ENCODE measurements at places on chromosomes 6 and 20.
A peak's percentile ranks its signal among the peaks of the same experiment; 100 is the strongest.

GRCh38 chr6:35388030-35388429 is 45.7 kb downstream of the PPARD start:
- no peak for DNase-seq

DNA sequence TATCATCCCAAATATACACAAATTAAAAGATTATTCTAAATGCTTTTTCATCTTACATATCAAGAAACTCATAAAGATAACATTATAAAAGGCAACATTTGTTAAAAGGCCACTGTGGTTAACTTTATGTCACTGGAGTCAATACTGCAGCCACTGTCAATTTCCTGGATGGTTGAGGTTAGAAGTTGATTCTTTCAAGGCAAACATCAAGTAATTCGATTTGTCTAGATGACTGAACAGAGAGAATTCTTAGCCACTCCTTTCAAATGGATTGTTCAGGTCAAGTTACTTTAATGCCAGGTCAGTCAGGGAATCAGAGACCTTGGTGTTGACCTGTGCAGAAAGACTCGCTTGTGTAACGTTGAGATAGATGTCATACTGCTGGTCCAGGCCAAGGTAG is 44.4 kb upstream of the SIM1 start:
- DNase-seq: no peak

DNA sequence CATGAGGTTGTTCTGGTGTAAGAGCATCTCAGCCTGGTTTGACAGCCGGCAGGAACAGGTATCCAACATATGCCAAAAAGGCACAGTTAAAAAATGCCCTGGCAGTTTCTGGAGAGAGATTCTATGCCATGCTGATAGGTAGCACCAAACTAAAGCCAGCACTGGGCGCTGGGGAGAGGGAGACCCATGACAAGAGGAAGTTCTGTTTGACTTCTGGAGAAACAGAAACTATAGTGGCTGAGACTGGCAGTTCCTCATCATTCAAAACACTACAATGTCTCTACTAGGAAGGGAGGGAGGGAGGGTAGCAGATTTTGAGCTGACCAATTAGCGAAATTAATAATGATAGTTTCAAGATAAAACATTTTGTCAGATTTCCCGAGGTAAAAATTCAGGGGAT is 174.1 kb downstream of the ADAT2 start:
- no peak for DNase-seq

DNA sequence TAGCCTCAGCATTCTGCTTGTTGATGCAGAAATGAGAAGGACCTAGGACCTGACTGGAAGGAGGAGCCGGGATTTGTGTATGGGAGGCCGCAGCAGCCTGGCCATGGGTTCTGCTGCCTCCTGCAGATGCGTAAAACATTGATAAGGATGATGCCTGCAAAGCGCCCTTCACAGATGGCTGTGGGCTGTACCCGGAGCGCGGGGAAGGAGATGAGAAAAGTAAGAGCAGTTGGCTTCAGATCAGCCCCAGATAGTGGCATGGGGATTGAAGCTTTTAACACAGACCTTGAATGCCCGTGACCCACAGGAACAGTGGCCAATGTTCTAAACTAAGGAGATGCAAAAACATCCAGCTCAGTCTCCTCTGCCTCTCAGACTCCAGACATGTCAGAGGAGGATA is 136.4 kb upstream of the KCNG1 start:
- no peak for DNase-seq

- DNase-seq: no peak
These were observed 268.2 kb upstream of the POU3F2 start for GRCh38 chr6:98566126-98566525.

DNA sequence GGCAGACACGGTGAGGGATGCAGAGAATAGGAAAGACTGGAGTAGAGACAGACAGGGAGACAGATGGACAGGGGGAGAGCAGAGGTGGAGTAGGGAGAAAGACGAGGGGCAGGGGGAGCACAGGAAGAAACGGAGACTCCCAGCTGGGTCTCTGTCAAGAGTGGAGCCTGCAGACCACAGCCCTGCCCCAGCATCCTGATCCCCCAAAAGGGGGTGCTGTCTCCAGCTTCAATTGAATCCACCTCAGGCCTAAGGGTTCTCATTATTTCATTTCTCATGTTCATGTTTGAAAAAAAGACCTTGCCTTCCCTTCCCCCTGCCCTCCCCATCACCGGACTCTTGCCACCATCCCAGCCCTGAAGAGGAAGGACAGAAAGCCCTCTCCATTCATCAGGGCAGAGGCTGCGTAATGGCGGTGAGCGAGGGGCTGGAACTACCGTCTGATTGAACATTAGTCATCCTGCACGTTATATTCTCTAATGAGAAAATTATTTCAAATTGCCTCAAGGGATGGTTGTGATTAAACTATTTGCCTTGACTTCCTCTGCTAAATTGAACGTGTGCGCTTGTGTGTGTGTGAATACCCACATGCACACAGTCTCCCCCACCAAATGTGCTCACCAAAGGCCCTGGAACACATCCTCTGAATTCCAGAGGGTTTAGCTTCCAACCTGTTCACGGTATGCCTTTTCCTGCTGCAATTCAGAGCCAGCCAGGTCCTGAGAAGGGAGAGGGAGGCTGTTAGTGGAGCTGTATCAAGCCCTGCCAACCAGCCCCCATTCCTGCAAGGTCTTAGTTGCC is 98.3 kb downstream of the CDC5L start:
- no peak for DNase-seq

DNA sequence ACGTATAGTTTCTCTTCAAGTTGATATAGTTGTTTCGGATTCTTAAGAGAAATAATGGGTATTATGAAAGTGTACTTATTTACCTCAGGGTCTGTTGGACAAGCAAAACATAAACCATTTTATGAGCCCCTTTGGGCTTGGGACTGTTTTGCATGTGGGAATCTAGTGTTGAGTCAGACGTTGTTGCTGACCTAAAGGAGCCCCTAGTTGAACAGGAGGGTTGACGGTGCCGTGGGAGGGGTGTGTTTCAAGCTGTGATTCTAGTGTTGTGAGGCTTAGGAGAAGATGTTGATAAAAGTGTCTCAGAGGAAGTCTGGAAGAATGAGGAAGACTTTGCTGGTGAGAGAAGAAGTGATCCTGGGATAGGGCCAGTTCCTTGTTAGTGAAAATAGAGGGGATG is 140.0 kb downstream of the ARID1B start:
- DNase-seq: no peak

GRCh38 chr20:19937218-19937617 is 79.9 kb upstream of the NAA20 start:
- DNase-seq: peak; percentile 2

GRCh38 chr20:5569021-5569420 is 181.2 kb upstream of the SHLD1 start:
- DNase-seq: no peak

- DNase-seq: no peak
These were observed 19.5 kb upstream of the TAF8 start for GRCh38 chr6:42030585-42031506.

DNA sequence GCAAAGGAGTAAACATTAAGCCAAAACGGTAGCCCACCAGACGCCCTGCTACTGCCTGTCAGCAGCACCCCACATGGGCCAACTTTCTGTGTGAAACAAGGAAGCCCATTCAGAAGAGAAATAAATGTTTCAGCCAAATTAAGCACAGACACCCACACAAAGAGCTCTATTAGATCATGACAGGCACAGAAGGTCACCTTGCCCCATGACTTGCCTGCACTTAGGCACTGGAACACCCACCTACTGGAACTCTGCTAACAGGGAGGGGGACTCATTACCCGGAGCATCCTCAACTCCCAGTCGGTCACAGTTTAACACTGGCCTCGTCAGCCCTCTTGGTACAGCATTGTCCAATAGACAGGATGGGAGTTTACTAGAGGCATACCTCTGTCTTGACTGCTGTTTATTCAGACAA is 31.8 kb downstream of the GFOD1 start:
- no peak for DNase-seq

- no peak for DNase-seq
These were observed 20.8 kb downstream of the KATNA1 start for GRCh38 chr6:149627672-149628071.

DNA sequence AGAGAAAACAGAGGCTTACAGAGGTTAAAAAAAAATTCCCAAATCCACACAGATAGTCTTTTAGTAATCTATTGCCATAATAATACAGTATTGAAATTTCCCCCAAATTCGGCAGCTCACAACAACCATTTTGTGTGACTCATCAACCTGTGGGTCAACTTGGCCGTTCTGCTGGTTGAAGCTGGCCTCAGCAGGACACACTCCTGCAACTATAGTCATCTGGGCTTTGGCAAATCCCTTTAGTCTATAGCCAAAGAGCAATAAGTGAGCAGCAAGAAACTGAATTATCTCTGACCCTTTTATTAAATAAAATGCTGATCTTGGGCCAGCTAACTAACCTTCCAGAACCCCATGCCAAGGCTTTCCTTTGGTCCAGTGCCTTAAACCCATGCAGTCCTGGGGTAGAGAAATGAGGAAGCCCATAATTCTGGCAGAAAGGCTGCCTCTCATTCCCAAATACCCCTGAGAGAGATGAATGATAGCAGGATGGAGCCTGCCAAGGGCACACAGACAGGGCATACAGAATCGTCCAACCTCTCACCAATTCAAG is 17.2 kb upstream of the SNAP25 start:
- no peak for DNase-seq

GRCh38 chr6:119459207-119459974 is 109.8 kb upstream of the MAN1A1 start:
- no peak for DNase-seq

DNA sequence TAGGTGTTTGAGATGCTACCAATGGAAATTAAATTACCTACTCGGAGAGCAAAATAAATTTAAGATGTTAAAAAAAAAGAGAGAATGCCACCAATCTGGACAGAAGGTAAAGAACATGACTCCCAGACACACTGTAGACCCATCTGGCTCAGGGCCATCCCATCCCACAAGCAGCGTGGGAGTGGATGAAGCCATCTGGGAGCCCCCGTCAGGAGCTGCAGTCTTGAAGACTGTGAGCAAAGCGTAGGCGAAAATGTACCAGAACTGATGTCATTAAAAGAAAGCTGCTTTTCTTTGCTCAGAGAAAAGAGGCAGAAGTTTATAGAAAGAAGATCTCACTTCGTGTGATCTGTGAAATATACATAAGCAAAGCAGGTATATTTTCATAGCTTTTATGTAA is 815.7 kb downstream of the QKI start:
- DNase-seq: no peak

DNA sequence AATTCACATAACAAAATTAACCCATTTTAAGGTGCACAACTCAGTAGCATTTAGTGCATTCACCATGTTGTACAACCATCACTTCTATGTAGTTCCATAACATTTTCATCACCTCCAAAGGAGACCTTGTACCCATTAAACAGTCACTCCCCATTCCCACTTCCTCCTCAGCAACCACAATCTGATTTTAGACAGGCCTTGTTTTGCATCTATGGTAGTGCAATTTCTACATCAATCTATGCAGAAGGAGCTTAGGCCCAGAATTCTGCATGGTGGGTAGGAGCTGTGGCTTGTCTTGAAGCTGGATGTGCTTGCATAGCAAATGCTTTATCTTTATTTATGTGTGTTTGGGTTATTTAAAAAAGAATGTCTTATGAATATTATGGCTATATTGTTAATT is 13.5 kb upstream of the HLA-DQA1 start:
- no peak for DNase-seq

GRCh38 chr6:10449751-10450150 is 34.9 kb upstream of the TFAP2A start:
- no peak for DNase-seq

- no peak for DNase-seq
These were observed 114.3 kb upstream of the DST start for GRCh38 chr6:56756791-56757587.

DNA sequence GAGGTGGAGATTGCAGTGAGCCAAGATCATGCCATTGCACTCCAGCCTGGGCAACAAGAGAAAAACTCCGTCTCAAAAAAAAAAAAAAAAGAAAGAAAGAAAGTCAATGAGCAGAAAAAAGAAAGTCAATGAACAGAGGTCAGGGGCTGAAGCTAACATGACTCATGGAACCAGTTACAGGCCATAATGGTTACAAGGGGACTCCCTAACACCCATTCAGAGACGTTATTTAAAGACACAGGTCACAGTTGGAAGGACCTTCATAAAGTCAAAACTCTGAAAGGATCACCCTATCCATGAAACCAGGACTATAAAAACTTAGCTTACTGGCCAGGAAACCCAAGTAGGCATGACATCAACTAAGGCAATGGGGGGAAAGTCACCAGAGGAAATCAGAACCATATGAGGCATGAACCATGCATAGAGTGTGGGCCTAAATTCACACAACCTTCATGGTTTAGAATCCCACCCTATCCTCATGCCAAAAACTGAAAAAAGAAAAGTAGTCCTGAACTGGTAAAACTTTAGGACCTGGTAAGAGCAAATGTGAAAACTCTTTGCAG is 18.2 kb downstream of the FBXL4 start:
- DNase-seq: no peak

DNA sequence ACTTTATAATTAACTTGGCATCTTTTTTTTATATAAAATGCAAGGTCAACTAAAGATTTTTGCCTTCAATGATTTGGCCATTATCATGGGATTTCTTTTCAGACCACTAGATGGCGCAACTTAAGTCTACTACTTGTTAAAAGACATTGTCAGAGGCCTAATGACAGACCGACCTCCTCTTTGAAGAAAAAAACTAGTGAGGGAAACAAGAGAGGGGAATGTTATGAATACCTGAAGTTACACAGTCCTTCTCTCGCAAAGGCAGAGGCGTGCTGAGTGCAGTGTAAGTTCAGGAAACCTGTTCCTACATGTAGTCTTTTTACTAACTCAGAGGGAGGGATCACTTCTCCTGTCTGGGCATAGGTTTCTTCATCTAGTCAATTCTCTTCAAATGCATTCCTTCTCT is 9.3 kb downstream of the TRAPPC3L start:
- no peak for DNase-seq

- no peak for DNase-seq
These were observed 1.1 kb downstream of the RNF114 start for GRCh38 chr20:49937027-49937929.

DNA sequence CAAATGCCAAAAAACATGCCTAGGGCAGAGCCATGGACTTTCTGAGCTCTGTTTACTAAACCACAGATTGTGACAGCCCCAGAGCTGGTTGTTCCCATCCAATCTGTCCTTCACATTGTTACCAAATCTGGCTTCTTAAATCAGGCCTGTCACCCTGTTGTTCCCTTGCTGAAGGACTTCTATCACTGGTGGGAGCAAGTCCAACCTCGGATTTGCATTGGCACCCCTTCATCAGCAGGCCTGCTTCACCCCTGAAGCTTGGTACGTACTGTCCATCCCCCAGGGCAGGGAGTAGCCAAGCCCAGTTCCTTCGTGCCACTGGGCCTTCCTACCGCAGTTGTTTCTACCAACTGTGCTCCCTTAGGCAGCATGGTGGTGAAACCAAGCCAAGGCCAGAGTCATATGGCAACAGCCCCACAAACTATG is 357.3 kb upstream of the JARID2 start:
- DNase-seq: no peak

DNA sequence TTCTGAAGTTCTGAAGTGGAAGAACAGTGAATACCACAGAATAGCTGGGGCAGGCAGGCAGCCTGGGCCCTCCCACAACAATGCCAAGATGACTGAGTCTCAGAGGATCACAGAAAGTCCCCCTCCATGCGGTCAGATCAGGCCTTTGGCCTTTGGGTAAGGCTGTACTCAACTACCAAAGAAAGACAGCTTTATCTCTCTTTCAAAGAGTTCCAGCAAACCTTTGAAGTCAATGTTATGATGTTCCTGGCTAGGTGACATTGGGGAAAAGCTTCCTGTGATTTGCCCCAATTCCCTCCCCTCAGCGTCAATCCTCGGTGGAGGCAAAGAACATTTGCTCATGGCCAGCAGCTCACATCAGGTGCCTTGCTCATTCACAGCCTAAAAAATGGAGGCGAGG is 10.7 kb upstream of the FBXO9 start:
- no peak for DNase-seq

GRCh38 chr20:58847463-58847862 is 3.2 kb downstream of the GNAS-AS1 start:
- no peak for DNase-seq

Measured in activated naive CD4-positive, alpha-beta T cell (primary cell).